ENCODE measurements at places on chromosomes 1 and 21.

GRCh38 chr1:64469116-64469976 is 583 bp upstream of the CACHD1 start:
- no peak for DNase-seq

DNA sequence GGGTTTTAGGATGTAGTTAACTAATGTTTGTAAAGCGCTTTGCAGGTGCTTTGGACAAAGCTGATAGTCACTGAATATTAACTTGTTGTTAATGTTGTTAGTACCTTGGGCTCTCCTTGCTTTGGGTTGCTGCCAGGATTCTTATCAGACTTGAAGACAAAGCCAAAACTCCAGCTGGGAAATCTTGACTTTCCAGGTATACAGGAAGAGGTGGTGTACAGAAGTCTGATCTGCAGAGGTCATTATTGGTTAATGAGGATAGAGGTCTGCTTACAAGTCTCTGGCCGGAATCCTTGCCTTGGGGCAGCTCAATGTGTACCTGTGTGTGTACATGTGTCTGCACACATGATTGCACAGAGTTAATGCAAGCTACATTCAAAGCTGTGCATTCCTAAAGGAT is 96.0 kb upstream of the POU3F1 start:
- DNase-seq, result no peak

- DNase-seq, result no peak
These were observed 732.4 kb downstream of the MATN1 start for GRCh38 chr1:29991025-29991424.

- no peak for DNase-seq
These were observed 106.7 kb downstream of the HIVEP3 start for GRCh38 chr1:41812051-41812450.

DNA sequence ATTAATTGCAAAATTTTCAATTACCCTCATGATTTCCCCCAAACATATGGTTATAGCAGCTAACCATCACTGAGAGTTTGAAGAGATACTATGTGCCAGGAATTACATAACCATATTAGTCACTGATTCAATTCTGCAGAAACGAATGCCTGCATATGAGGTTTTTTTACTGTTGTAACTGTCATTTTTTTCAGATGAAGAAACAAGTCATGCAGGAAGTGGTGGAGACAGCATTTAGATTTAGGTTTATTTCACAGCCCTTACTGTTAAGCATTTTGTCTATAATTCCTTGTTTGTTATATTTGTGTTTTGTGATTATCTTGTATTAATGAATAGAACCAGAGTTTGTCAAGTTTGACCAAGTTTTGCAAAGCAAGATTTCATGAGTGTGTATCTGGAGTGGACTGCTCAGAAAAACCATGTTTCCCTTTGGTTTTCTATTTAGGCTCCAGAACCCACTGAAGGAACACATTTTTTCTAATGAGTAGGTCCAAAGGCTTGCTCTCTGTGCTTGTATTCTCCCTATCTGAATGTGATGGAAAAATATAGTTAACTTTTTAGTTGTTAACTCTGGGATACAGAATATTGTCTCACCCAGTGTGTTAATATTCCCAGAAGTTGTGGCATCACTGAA is 308.5 kb upstream of the ADAMTS5 start:
- no peak for DNase-seq

- DNase-seq, result no peak
These were observed 55.9 kb downstream of the VCAM1 start for GRCh38 chr1:100775483-100775882.

DNA sequence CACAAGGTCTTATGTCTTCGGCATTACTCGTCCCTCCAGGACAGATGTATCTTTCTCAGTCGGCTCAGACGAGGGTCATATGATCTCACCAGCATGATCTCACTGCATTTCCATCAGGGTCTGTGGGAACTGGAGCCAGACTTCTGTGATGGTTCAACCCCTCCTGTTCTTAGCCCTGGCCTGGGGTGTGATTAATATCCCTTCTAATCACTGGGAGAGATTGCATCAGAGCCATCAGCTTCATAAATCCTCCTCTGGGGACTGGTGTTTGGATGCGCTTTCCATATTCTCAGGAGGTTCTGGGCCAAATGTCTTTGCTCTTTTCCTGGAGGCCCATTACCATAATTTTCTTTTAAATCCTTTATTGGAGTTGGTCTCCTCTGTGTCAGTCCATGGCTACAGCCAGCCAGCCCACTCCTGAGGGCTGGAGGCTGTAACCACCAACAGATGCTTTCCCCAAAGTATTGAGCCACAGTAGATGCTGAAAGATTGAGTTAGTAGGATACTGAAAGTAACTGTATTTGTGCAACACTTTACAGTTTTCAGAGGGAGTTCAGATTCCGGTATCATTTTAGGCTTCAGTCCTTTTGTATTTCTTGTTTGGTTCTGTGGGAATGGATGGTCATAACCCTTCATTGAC is 20.0 kb downstream of the CACNA1E start:
- DNase-seq, result no peak

- no peak for DNase-seq
These were observed 17.2 kb upstream of the RGL1 start for GRCh38 chr1:183787704-183788103.

Data from stimulated activated CD8-positive, alpha-beta memory T cell treated with anti-CD3 and anti-CD28 coated beads, Interleukin-2, amount 100 ng/mL, for 48 hours (primary cell).